NCI-H2081 (cell line): ENCODE measurements at places on chromosomes 16 and 17.

DNA sequence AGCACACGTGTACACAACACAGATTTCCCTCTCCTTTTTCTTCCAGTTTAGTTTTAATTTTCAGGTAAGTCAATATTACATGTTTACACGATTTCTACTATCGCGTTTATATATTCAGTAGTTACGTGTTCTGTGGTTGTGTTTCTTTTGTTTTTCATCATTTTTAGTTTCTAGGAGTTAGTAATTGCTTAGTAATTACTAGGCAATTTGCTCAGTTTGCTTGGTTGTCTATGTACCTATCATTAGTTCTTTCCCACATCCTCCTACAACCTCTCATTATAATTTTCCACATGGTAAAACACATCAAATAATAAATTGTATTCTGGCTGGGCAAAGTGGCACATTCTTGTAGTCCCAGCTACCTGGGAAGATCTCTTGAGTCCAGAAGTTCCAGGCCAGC, 24.6 kb upstream of the GUCY2D start:
- peak; percentile 36 for DNase-seq

GRCh38 chr16:77403732-77404131, 31.1 kb downstream of the ADAMTS18 start:
- DNase-seq: no peak

GRCh38 chr16:66690106-66690847, 6.3 kb downstream of the CMTM4 start:
- DNase-seq: no peak

DNA sequence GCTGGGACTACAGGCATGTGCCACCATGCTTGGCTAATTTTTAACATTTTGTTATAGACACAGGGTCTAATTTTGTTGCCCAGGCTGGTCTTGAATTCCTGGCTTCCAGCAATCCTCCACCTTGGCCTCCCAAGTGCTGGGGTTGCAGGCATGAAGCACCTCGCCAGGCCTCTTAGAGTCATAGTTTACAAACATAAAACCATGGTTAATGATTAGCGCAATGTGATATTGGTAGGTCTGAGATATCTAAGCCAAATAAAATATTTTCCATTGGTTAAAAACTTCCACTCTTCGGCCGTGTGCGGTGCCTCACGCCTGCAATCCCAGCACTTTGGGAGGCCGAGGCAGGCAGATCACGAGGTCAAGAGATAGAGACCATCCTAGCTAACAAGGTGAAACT, 16.6 kb downstream of the TXNDC11 start:
- no peak for DNase-seq

- DNase-seq: no peak
Measured at GRCh38 chr17:38879878-38880665, 10.2 kb downstream of the LASP1 start.

DNA sequence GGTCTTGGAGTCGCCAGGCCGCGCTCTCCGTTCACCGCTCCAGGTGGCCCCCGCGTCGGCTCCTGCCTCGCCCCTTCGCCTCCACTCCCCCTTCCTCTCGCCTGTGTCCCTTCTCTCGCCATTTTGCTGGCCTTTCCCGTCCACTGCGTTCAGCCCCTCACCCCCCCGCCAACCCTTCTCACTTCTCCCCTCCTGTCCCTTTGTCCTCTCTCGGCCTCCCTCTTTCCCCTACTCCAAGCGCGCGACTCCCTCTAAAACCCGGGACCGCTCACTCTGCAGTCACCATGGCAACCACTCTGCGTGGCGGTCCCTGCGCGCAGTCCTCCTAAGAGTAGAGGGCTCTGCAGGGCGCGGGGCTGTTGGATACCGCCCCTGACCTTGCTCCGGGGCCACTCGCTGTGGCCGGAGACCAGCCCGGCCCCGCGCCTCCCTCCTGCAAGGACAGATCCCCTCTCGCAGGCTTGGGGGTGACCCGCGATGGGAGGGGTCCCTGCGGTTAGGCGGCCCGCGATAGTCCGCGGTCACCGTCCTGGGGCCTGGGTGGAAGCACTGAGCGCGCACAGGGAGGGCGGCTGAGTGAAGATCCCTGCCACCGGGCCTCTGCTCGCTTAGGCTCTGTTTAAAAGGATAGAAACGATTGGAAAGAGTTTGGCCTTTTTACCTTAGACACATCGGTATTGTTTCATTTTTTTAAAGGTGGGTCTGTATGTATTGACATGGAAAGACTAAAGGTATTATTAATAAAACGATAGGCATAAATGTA, 454 bp downstream of the CCDC40 start:
- peak; percentile 67 for DNase-seq

GRCh38 chr17:7550344-7550743, 1.5 kb downstream of the TNFSF12 start:
- no peak for DNase-seq

DNA sequence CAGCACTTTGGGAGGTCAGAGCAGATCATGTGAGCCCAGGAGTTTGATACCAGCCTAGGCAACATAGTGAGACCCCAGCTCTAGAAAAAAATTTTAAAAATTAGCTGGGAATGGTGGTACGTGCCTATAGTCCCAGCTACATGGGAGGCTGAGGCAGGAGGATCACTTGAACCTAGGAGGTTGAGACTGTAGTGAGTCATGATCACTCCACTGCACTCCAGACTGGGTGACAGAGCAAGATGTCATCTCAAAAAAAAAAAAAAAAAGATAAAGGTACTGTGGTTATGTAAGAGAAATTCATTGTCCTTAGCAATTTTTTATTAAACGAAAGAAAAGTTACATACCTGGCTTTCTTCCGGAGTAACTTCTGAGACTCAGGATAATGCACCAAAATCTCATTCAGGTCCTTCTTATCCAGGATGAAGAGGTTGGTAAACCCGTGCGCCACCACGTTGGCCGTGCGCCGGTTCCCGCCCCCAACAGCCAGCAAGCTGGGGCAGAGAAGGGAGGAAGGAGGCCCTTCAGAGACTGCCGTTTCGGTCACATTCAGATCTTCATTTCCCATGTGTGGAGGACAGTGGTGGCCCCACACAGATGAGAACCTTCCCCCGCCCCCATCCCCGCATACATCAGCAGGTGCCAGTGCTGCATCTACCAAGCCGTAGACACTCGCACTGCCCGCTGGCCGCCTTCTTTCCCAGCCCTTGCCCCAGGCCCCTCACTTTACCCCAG, 73.7 kb downstream of the CNGB1 start:
- no peak for DNase-seq

DNA sequence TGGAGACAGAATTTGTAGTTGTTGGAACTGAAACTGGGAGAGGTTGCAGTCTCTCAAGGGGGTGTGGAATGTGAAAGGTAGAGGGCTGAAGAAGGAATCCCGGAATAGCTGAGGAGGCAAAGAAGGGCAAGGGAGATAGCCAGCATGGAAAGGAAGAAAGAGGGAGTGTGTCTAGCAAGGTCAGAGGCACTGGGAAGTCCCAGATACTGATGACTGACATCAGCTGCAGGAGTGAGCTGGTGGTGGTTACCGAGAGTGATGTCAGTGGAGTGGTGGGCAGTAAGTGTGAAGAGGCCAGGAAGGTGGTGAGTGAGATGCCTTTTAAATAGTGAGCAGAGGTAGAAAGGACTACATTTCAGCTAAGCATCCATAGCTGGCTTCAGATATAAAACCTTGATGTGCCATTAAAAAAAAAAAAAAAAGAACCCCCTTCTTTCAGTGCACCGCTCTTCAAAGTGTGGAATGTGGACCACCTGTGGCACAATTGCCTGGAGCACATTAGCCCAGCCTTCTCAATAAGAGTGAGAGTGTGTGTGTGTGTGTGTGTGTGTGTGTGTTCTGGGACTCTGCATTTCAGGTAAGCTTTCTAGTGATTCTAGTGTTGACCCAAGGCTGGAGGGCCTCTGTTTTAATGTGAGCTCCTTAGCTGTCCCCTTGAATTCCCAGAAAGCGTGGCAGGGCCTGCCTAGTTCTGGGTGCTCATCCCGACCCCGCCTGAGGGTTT, 8.5 kb downstream of the PRMT7 start:
- no peak for DNase-seq

- no peak for DNase-seq
Measured at GRCh38 chr17:27856676-27857432, 36.3 kb downstream of the LYRM9 start.

GRCh38 chr17:66340720-66341119, 38.3 kb downstream of the PRKCA start:
- DNase-seq: no peak

GRCh38 chr16:66406534-66407221, 20.4 kb upstream of the BEAN1 start:
- peak; percentile 27 for DNase-seq

- DNase-seq: no peak
Measured at GRCh38 chr17:80913928-80914821, 77.5 kb upstream of the CHMP6 start.
